ENCODE measurements at places on chromosomes 2 and 18.

DNA sequence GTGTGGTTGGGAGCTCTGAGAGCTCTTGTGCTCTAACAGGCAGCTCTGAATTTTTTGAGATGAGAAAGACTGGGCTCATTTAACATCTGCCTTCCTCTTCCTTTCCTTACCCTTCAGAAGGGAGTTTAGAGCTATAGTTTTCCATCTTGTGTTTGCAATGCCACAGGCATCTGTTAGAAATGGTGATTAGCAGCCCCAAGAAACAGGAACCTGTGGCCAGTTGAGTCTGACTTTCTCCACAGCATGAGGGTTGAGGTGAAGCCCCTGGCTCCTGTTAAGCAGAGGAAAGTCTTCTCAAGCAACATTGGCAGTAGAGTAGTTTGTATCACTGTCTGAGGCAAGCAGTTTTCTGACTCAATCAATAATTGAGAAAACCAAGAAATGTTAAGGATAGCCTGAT is 577.4 kb downstream of the ZEB2 start:
- no peak for ATAC-seq

DNA sequence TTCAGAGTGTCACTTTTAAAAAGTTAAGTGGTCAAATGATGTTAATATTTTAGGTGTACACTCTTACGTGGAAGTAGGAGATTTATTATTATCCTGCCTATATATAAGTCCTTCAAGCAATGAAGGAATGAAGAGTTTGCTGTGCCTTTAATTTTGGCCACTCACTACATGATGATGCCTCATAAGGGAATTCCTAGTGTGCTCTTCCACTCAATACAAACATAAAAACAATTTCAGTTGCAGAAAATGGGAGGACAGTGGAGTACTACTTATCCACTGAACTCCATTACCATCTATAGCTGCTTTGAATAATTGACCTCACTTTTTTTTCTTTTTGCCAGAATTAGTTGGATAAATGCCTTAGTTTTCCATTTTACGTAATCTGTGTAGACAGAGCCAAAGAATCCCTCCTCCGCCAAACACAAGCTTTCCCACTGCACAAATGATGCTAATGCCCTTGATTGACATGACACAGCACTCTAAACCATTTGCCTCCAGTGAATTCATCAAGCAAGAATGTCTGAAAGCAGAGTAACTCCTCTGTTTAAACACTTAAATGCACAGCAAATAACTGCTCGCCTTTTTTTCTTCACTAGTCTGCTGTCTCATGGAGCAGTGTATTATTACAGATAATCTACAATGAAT is 751.1 kb upstream of the FANCL start:
- ATAC-seq, result no peak

DNA sequence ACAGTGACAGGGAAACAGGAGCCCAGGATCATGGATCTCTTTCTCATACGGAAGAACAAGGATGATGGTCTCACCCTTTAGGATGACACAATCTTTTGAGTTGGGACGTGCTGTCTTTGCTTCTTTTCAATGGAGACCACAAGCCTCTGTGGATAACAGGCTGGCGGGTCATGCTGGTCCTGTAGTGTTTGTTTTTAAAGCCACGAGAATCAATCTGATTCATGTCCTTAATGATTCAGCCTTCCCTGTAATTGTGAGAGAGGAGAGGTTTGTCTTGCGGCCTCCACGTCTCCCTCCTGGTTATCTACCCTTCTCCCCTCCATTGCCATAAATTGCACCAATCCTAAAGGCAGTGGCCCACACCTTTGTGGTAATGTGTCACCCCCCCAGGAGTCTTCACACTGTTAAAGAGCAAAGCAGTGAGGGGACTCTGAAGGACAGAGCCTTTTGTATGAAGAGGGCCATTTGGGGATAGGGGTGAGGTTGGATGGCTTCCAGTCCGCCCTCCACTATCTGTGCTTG is 87.7 kb upstream of the TGFA start:
- no peak for ATAC-seq

DNA sequence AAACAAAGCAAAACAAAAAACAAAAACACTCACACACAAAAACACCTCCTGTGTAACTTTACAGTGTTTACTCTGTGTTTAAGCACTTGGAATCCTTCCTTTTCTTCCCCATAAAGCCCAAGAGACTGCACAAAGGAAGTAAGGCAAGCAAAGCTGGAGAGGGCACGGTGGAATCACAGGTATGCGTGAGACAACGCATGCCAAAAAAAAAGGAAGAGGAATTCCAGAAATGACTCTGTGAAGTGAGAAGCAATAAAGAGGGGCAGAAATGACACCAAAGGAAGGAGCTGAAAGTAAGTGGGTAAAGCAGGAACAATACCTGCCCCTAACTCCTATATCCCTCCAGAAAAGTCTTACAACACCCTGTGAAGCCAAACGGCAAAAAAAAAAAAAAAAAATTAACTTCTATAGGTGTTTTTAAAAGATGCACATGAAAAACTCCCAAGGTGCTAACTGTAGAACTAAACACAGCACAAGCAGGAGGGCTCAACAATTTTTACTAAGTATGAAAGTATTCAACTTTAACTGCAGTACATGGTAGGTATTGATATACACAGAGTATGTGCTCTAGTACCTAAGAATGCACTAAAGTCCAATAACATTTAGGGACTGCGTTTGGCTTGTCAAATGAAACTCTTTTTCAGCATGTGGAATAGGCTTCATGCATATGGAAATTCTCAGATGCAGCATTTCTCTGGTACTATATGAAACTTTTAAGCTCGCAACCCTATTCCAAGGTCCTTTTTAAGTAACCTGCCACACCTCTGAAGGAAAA is 9.1 kb downstream of the RND3 start:
- ATAC-seq, result no peak

DNA sequence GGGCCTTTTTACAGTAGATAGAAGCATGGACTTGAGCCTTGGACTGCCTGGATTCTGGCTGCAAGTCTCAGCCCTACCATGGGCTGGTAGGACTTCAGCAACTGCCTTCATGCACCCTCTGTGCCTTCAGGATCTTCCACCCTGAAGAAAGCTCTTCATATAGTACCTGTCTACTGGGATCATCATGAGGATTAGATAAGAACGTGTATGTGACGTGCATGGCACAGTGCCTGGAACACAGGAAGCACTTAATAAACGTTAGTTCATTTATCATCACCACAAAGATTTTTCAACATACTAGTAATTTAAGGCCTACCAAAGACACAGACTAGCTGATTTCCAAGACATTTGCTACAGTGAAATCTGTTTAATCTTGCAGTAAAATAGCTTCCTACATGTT is 53.2 kb upstream of the ITM2C start:
- ATAC-seq, result no peak

DNA sequence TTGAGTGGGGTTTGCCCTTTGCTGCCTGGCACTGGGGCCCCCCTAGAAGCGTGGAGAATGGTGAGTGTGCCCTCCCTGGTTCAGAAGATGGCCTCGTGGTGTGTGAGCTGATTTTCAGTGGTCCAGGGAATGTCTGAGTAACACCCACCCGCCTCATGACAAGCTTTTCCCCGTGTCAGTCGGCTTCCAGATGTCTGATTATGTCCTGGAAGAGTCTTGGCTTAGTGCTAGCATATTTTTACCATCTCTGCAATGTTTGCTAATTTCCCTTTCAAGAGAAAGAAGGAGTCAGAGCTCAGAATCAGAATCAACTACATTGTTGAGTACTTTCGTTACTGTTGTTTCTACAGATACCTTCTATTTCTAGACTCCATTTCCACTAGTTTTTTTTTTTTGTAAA is 214.7 kb downstream of the SEPTIN10 start:
- ATAC-seq, result no peak

Data from gastroesophageal sphincter (tissue), 4 donors.